ENCODE measurements at places on chromosomes 5 and 9.

GRCh38 chr9:75715360-75715759 is 175.1 kb upstream of the PCSK5 start:
- DNase-seq, result no peak

DNA sequence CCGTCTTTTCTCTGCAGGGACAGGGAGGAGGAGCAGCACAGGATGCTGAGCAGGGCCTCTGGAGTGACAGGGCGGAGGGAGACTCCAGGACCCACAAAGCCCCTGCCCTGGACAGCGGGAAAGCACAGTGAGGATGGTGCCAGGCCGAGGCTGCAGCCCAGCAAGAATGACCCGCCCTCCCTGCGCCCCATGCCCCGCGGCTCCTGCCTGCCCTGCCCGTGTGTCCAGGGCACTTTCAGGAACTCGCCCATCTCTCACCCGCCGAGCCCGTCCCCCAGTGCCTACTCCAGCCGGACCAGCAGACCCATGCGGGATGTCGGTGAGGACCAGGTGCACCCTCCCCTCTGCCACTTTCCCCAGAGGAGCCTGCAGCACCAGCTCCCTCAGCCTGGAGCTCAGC is 9.1 kb upstream of the EXOC3 start:
- no peak for DNase-seq

DNA sequence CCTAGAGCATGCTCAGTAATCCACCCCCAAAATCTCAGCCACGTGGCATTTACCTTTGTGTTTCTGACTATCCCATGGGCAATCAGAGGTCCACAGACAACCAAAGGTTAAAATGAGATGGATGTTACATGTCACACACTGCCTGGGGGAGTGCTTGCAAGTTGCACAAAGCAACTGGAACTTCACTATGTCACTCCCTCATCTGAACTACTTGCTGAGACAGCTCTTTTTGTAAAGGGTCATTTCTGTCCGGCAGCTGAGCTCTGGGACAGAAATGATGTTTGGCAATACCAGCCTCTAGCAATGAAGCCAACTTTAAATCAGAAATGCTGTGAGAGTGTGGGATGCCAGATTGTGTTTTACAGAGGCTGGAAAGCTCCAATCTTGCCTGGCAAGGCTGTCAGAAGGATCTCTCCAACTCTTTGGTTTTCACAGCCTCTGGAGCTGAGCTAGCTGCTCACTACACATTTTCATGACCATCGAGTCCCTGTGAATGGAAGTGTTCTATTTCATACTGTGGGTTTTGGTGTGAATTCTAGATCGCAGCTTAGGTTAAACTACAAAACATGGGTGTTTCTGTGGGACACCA is 66.3 kb upstream of the TMEM215 start:
- no peak for DNase-seq

GRCh38 chr5:1926071-1926440 is 43.3 kb upstream of the IRX4 start:
- DNase-seq, result no peak

DNA sequence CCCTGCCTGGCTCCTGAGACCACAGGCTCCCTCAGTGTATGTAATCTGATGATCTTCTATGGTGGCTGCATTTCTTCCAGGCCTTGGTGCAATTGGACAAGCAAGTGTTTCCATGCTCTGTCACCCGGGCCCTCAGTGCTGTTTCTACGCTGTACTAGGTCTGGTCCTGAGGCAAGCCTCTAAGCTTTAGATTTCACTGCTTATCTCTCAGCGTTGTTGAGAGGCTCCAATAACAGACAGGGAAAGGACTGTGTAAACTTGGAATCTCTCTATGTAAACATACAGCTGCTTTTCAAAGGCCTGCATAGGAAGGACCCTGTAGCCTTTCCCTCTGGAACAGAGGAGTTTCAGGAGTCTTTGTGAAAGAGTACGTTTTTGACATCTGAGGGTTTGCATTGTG is 38.6 kb upstream of the NFIB start:
- no peak for DNase-seq

DNA sequence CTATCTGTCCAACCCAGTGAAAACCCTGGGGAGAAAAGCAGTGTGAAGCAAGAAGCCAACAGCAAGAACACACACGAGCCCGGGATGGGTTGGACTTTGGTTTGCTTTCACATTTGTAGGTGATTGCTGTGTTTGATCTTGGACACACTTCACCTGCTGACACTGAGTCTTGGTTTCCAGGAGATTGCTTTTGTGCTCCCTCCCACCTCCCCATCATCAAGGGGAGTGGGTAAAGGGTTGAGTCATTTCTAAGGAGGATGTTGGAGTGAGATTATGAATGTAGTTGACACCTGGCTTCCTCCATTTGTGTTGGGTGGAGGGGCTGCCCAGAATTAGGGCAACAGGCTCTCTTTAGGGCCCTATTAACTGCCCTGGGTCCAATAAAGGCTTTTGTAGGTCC is 37.5 kb downstream of the ANKDD1B start:
- no peak for DNase-seq

- no peak for DNase-seq
Observed at GRCh38 chr9:35905912-35906679, at the start of gene HRCT1. HRCT1 (plus strand) TSS chr9:35906202; CDS start chr9:35906288, 86 bp downstream.

DNA sequence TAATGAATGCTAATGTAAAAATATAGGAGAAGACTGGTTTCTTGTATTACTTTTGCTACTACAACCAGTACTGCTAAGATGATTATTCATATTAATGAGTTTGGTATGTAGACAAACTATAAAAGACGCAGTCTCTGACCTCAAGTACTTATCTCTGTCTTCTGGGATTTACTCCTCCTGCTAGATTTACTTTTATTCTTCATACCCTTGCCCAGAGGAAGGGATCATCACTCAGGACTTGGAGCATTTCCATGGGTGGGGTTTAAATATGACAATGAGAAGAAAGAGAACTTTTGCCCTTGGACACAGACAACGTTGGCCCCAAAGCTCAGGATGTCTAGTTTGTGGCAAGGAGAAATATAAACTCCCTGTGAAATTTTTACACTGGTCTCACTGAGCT is 126.1 kb downstream of the BNC2 start:
- DNase-seq, result no peak

DNA sequence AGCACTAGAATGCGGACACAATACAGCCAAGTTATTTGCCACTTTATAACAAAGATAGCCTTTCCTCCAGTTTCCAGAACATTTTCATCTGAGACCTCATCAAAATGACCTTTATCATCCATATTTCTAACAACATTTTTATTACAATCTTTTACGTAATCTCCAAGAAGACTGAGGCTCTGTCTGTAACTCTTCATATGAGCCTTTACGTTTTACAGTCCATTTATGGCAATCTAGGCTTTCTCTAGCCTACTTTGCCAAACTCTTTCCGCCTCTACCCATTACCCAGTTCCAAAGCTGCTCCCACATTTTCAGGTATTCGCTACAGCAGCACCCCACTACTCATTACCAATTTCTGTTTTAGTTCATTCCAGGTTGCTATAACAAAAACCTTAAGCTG is 8.2 kb upstream of the SEMA5A start:
- DNase-seq, result no peak

GRCh38 chr5:115069087-115069968 is 100.4 kb downstream of the TRIM36 start:
- no peak for DNase-seq

DNA sequence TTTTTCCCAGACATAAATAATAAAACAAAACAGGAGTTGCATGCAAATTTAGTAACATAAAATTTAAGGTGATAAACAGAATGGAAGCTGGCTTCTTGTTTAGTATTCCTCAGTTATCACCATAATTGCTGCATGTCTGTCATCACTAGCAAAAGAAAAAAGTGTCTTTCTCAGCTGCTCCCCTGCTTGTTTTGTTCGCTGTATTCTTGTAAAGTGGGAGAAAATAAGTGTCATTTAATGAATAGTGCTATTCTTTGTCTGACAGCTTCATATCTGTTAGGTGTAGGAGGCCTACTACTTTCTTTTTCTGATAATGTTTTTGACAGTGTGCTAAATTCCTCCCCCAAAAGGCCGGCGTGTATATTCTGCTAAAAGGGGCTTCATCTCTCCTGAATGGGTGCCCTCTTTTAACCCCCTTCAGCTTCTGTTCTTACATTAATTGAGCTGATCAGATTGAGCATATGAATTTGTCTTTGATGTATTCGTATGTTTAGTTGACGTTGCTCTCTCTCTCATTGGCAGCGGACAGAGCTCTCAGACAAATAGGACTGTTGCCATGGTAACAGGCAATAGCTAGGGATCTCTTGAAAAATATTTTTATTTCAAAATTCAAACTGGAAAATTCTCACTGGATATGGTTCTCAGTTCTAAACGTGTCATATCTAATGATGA is 303.8 kb downstream of the KIAA0825 start:
- DNase-seq, result no peak

- DNase-seq, result no peak
Observed at GRCh38 chr5:31701642-31702299, 62.8 kb downstream of the PDZD2 start.

DNA sequence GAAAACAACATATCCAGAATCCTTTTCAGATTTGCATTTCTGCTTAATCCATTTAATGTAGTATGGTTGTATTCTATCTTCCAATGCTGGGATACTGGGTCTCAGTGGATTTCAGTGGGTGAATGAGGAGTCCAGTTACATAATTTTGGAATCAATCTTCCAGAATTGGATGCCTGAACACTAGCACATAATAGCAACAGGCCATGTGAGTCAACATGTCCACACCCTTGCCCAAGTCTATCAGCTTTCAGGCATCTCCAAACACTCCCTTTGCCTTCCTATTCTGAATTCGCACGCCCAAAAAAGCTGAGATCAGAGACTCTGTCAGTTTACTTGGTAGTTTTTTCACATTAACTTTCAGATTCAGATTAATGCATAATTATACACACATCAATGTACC is 202.6 kb downstream of the TSSK1B start:
- no peak for DNase-seq

GRCh38 chr5:53041071-53041692 is 52.0 kb downstream of the ITGA2 start:
- DNase-seq, result peak; percentile 43

DNA sequence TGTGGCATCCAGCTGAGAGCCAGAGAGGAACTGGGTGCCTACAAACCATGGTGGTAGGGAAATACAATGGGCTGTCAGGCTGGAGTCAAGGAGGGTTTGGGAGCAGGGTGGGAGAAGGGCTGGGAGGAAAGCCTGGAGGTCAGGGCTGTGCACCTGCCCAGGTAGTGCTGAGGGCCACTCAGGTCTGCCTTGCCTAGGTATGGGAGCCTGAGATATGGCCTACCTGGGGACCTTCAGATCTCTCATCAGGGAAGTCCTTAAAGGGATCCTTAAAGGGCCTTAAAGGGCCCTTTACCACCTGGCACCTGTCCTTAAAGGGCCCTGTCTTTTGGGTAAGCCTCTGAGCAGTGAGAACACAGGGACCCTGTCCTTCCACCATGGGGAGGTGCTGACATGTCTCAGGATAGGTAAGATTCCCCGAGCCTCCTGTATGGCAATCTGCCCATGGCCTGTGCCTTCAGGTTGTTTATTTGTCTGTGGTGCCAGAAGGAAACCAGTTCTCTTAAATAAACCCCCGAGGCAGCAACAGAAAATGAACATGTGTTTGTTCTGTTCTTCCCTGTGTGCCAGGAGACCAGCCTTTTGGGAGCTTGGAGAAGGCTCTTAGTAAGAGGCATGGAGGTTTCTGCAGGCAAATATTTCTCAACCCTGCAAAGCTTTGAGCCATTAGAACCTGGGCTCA is 23.3 kb downstream of the SLC25A48 start:
- no peak for DNase-seq

DNA sequence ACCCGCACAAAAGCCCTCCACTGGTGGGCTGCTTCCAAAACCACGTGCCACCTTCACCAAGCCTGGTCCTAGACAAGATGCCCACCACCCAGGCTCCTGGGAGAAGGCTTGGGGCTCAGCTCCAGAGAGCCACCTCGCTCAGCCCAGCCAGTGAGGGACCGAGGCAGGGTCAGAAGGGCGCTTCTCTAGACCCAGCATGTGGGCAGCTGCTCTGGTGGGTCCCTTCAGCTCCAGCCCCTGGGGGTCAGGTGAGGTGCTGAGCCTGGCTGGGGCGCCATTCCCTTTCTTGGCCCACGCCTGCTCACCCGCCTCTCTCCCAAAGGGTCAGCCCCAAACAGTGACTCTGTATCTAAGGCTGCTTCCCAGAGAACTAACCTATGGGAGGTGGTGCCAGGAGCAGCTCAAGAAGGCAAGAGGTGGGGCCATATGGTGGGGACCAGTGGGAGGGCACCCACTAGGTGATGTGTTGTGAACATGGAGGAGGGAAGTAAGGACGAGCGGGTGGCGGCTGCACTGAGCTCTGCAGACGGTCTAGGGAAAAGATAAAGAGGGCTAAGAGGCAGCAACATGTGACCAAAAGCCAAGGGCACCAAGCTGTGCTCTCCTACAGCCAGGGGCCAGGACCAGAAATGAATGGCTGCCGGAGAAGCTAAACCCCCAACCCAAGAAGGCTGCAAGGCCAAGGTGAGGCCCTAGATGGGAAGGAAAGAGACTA is 79.3 kb downstream of the CAMSAP1 start:
- no peak for DNase-seq

- DNase-seq, result no peak
Observed at GRCh38 chr5:54602475-54602874, 84.9 kb downstream of the SNX18 start.

DNA sequence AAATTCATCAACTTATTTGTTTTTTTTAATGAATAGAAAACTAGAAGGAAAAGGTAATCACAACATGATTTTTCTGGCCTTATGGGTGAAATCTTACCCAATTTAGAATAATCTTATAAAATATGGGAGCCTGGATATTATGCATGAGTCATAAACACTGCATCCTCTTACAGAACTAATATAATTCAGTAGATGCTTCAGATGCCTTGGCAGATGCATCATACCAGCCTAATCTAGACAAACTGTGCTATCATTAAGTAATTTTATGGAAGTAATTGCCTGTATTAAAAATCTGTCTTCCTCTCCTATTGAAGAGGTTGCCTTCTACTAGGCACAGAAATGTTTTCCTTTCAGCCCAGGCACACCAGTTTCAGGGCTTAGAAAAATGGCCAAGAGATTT is 2384.6 kb upstream of the WWC1 start:
- DNase-seq, result no peak

- DNase-seq, result no peak
Observed at GRCh38 chr5:157331807-157332206, 65.9 kb downstream of the CYFIP2 start.

- DNase-seq, result no peak
Observed at GRCh38 chr5:80935811-80936385, 24.3 kb upstream of the RASGRF2 start.

DNA sequence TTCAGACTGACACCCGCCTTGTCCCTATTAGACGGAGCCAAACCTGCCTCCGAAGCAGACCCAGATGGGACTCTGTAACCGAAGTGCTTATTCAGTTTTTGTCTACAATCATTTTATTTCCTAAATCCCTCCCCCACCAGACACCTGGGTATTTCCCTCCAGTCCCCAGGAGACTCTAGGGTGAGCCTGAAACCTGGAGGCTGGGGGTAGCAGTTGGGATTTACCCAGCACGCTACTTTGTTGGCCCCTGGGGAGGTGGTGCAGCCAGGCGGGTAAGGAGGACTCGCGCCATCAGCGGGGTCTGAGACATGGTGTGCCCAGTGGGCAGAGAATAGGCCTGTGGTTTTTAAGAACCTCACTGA is 1.3 kb upstream of the LHX2 start:
- DNase-seq, result no peak

GRCh38 chr5:172797771-172798191 is 26.8 kb upstream of the DUSP1 start:
- DNase-seq, result no peak

Data from CD4-positive, alpha-beta memory T cell (primary cell).